T-helper 17 cell (primary cell): ENCODE measurements at places on chromosomes 3 and 15.

- DNase-seq, result no peak
These were observed 25.5 kb upstream of the PDHB start for GRCh38 chr3:58459160-58459559.

DNA sequence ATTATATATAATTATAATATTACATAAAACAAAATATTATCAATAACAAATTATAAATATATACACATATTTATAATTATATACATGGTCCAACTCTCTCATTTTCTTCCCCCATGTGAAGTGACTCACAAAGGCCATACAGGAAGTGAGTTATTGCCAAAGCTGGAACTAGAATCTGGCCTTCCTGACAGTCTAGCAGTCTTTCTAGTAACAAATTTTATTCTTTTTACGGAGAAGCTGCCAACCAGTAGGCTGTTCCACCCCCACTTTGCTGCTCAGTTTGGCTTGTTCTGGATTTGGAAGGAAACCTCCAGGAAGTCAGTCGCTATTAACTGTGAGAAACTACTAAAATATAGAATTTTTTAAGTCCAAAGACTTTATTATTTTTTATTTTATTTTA, 79.6 kb downstream of the DHX36 start:
- no peak for DNase-seq

GRCh38 chr3:84165328-84165727, 793.5 kb upstream of the CADM2 start:
- DNase-seq, result no peak

DNA sequence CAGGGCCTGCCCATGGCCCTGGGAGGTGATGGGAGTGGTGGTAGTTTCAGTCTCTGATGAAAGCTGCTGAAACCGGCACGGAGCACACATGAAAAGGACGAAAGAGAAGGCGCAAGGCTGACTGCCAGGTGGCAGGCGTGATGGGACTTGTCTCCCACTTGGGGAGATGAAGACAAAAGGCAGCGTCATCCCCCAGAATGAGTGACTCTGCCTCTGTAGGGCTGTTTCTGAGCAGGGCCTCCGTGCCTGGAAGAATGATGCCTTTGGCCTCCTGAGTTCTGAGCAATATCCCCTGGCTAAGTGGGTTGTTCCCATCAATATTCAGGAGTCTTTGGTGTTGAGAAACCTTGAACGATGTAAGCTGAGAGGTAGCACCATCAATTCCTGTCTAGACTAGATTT, 237.8 kb downstream of the OPA1 start:
- no peak for DNase-seq

- DNase-seq, result no peak
These were observed 27.9 kb downstream of the SIDT1 start for GRCh38 chr3:113560271-113560670.
